ENCODE measurements at places on chromosomes 11 and 22.

DNA sequence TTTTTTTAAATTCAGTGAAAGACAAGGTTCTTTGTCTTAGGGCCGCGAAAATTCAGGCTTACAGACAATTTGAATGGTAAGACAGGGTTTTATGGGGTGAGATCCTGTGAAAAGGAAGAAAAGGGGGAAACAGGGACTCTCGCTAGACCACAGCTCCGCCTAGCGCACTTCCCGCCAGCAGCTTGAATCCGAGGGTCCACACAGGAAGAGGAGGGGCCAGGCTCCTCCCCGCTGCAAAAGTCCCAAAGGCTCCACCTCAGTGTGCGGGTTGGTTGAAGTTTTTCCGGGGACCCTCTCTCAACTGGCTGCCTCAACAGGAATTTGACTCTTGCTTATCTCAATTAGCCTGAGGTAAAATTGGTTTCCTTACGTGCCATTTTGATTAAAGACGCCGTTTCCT is 950.9 kb upstream of the CNTN5 start:
- DNase-seq, result no peak

DNA sequence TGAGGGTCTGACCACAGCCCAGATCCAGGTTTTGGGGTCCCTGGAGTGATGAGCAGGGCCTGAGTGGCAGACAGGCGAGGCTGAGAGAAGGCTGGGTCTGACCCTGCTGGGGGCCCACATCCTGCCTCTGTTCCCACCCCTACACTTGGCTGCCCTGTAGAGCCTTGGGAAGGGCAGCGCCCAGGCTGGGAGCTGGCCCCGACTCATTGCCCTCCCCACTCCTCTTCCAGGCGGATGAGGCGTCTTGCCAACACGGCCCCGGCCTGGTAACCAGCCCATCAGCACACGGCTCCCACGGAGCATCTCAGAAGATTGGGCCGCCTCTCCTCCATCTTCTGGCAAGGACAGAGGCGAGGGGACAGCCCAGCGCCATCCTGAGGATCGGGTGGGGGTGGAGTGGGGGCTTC is 4.9 kb downstream of the DERL3 start:
- DNase-seq, result no peak

DNA sequence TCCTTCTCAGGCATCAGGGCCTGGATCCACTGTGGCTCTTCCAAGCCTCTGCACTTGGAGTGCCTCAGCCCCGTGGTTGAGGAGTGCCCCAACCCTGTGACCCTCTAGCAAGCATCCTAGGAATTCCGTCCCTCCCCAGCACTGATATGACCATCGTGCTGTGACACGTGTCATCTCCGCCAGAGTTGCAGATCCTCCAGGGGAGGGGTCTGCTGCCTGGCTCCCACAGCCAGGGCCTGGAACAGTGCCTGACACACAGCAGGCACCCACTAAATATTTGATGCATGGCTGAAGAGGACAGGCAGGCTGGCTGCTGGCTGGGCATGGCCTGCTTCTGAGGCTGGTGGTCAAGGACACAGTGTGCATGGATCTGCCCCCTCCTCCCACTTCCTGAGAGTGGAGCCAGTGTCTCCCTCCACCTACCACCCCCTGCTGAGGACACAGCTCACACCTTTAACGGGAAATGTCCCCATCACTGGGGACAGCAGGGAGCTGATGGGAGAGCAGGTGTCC is 1.7 kb upstream of the CD81 start:
- no peak for DNase-seq

- DNase-seq, result no peak
Measured at GRCh38 chr11:66637557-66638176, 836 bp upstream of the RBM4 start.

- DNase-seq, result no peak
Measured at GRCh38 chr11:78929207-78929905, 354.7 kb upstream of the NARS2 start.

GRCh38 chr11:28384418-28384817 is 276.2 kb downstream of the METTL15 start:
- DNase-seq, result peak; percentile 5

- no peak for DNase-seq
Measured at GRCh38 chr11:61874377-61874809, 17.0 kb downstream of the FADS3 start.

DNA sequence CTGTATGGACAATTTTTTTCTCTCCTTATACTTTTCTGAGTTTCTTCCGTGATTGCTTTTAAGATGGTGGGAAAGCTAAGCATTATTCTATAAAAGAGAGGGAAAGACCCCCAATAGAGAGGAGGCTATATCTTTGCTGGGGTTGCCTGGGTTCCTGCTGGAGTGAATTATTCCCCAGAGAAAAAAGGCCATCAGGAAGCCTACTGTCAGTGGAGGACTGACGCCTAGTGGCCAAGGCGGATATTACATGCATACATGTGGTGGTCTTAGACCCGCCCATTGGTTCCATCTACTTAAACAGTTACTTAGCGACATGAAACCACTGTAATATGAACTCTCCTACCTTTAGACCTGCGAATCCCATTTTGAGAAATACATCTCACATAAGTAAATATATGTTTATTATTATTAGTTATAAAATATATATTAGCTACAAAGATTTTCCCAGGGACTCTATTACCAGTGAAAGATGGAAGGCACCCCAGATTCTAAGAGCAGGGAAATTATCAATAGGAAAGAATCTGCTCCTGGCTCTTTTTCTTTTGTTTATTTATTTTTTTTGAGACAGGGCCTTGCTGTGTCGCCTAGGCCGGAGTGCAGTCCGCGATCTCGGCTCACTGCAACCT is 15.7 kb upstream of the PGA3 start:
- DNase-seq, result peak; percentile 82

DNA sequence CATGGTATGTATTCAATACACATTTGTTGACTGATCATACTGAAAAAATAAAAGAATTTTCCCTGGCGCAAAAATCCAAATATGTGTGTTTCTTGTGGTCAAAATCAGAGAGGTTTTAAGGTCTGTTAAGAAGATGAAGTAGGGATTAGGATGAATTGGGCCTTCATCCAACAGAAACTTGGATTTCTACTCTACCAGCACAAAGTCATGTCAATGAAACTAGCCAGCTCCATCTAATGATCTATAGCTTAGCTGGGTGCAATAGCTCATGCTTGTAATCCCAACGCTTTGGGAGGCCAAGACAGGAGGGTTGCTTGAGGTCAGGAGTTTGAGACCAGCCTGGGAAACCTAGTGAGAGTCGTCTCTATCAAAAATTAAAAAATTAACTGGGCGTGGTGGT is 65.5 kb downstream of the USP35 start:
- no peak for DNase-seq

DNA sequence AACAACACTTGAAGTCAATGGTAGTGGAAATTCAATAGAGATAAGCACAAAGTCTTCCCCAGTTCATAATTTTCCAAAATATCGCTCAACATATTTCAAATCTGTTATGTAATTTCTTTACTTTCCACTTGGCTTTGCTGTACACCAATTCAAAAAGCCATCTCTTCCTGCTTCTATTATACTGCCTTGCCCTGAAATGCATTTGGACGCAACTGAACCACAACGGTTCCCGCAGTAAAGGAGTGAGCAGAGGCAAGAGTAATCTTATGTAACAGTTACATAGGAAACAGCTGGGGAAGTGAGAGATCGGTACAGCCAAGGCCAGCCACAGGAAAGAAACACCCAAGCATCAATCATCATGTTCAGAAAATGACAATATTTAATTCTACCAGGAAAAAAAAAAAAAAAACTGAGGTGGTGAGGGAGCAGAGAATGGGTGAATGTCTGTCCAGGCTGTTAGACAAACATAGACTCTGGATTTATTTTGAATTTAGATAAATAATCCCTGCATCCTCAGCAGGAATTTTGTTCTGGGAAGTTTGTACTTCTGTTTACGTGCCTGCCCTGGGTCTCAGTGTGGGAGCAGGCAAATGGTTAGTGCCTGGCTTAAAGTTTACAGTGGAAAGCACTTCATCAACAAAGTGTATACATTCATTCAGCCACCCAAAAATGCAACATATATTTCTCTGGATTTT is 392.2 kb downstream of the ETS1 start:
- no peak for DNase-seq

DNA sequence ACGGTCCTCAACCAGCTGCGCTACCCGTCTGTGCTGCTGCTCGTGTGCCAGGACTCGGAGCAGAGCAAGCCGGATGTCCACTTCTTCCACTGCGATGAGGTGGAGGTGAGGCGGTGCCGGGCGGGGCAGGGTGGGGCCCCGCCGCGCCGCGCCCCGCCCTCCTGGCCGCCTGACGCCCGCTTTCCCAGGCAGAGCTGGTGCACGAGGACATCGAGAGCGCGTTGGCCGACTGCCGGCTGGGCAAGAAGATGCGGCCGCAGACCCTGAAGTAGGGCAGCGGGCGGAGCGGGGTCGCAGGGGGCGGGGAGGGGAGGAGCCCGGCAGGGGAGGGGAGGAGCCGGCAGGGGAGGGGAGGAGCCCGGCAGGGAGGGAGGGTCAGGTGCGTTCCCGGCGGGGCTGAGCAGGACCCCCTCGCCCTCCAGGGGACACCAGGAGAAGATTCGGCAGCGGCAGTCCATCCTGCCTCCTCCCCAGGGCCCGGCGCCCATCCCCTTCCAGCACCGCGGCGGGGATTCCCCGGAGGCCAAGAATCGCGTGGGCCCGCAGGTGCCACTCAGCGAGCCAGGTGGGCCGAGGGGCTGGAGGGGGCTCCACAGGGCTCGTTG is 14.7 kb downstream of the EPS8L2 start:
- DNase-seq, result no peak

DNA sequence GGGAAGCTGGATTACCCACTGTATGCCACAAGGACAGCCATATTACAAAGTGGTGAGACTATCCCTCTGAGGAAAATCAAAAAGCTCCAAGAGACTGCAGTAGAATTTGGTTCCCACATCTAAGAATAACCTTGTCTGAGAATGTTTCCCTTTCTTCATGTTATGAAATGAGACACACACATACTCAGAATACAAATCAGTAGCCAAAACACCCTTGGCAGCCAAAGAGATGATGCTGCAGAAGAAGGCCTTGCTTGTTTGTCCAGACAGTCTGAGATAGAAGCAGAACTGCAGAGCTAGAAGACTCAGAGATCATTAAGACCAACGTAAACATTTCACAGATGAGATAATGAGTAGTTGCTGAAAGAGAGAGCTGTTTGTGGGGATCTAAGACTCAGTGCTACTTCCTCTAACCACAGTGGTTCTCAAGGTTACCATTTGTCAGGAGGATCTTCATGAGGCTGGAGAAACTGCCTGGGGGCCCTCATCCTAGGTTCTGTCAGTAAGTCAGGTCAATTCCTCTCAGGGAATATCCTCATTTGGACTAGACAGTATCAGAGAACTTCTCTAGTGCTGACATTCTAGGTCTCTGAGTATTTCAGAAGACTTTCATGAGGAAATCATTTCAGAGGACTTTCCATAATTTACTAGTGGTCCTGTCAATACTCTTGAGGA is 38.9 kb downstream of the RELT start:
- DNase-seq, result no peak

All from A549 (cell line).